OCI-M1 (cell line): ENCODE measurements at places on chromosomes 6 and 20.

GRCh38 chr20:64063389-64064144, 569 bp downstream of the TCEA2 start:
- no peak for DNase-seq

- DNase-seq: no peak
Observed at GRCh38 chr6:10547809-10548208, 26.7 kb downstream of the GCNT2 start.

- no peak for DNase-seq
Observed at GRCh38 chr20:62063981-62064769, 1.5 kb downstream of the TAF4 start.

DNA sequence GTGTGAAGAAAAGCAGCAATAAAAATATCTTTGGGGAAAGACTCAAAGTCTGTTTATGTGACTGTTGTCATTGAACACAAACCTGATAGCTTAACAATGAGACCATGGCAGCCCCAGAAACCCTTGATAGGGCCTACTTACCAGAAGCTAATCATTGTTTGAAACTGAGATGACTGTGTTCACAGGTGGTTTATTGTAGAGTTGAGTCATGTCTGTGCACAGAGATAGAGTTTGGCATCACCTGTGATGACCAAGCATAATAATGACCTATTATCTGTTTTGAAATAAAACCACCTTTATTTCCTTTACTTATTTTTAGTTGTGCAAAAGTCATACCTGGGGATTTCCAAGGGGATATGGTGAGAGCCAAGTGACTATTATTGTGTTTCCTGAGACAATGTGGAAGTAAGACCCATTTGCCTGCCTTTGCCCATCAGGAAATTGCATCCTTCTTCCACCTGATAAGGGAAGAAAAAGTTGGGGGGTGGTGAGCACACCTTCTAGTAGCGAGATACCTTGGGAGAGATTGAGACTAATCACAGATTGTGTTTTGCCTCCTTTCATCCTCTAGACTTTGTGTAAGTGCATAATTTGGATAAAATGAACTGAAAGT, 456.9 kb upstream of the JAG1 start:
- no peak for DNase-seq

DNA sequence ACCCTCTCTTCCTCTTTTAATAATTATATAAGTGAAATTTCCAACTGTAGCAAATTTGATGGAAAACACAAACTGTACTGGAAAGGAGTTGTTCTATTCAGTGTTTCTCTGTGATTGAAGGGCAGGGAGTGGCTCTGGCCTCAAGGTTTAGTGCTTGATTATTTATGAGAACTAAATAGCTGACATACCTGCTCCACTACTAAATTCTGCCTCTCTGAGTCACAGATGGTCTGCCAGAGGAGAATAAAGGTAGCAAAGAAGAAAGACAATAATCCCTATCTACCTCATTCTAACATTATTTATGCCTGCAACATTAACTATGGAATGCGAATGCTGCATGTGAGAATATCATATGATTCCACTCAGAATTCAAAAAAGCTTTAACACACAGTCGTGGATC, 9.3 kb downstream of the BMP5 start:
- DNase-seq: no peak

DNA sequence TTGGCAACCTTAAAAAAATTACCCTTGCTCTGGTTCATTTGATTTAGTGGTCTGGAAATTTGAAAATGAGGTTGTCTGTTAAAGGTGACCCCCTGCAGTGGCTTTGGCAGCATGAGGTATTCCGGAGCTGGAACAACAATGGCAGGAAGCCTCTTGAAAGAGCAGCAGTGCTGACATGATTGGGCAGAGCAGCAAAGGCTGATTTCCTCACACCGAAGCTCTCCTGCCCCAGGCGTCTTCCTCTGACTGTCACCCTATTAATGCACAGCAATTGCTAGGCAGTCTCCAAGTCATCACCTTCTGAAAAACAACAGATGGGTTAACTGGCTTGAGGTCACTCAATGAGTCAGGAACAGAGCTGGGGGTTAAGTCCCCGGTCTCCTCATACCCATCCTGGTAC, 241.8 kb upstream of the MMS22L start:
- no peak for DNase-seq

DNA sequence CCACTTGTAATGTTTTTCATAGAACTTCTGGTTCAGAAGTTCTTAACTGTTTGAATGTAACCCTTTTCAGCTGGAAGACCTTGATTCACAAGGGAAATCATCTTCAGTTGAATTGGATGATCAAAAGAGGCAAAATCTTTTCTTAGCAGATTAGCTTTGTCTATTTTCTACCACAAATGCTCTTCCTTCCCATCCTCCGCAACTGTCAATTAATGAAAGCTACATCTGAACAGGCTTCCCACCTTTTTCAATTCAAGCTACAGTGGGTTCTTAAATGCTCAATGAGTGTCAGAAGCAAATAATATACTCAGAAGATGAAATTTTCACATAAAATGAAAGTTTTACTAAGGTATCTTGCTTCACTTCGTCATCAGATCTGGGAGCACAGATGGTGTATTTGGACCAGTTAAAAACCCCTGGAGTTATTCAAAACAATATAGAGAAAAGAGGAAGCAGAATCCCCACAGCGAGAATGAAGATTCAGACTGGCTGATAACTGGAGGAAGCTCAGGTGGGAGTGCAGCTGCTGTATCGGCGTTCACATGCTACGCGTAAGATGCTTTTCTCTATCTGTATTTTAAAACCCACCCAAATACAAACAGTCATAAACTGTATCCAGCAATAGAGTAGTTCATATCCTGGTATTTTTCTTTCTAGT, 19.4 kb downstream of the QRSL1 start:
- DNase-seq: peak; percentile 76

GRCh38 chr6:111993342-111993741, 60.6 kb upstream of the CCN6 start:
- no peak for DNase-seq

- no peak for DNase-seq
Observed at GRCh38 chr20:9040863-9041524, 27.9 kb upstream of the PLCB4 start.
